Airway epithelial cell (primary cell): ENCODE measurements at places on chromosomes 11 and 22. TPM values are rescaled to one million over a fixed set of nuclear protein-coding genes. Genes with fewer than 3 reads are reported as not detected.

The OR51B4 gene
- total RNA-seq: not detected in 2 replicates

The GRK3 gene
- 1.0 and 2.1 TPM in 2 replicates for total RNA-seq

The TRIM6 gene
- total RNA-seq: 4.7 and 5.5 TPM in 2 replicates

The ZMAT5 gene
- 14.2 and 26.4 TPM in 2 replicates for total RNA-seq

The ARHGEF17 gene
- 7.1 and 11.6 TPM in 2 replicates for total RNA-seq

The OR4P4 gene
- total RNA-seq: not detected in 2 replicates

The MYO18B gene
- not detected in 2 replicates for total RNA-seq

The TBX10 gene
- total RNA-seq: not detected in 2 replicates

The CAVIN3 gene
- 187 and 202 TPM in 2 replicates for total RNA-seq

The LUZP2 gene
- 0.07 TPM in 1 of 2 replicates, not detected in the other for total RNA-seq

The LRRC74B gene
- not detected in 2 replicates for total RNA-seq

The SLC16A8 gene
- not detected in 2 replicates for total RNA-seq

The NPAT gene
- 8.3 and 12.4 TPM in 2 replicates for total RNA-seq

The CNIH2 gene
- not detected in 2 replicates for total RNA-seq

The HSPA8 gene
- 1,121 and 1,264 TPM in 2 replicates for total RNA-seq

The KBTBD4 gene
- 12.2 and 19.5 TPM in 2 replicates for total RNA-seq

The MRPL23 gene
- 275 and 285 TPM in 2 replicates for total RNA-seq

The SLN gene
- not detected in 2 replicates for total RNA-seq

The DGCR2 gene
- total RNA-seq: 51.6 and 56.5 TPM in 2 replicates

The MS4A3 gene
- total RNA-seq: not detected in 2 replicates
